ENCODE measurements at places on chromosomes 4 and X.

DNA sequence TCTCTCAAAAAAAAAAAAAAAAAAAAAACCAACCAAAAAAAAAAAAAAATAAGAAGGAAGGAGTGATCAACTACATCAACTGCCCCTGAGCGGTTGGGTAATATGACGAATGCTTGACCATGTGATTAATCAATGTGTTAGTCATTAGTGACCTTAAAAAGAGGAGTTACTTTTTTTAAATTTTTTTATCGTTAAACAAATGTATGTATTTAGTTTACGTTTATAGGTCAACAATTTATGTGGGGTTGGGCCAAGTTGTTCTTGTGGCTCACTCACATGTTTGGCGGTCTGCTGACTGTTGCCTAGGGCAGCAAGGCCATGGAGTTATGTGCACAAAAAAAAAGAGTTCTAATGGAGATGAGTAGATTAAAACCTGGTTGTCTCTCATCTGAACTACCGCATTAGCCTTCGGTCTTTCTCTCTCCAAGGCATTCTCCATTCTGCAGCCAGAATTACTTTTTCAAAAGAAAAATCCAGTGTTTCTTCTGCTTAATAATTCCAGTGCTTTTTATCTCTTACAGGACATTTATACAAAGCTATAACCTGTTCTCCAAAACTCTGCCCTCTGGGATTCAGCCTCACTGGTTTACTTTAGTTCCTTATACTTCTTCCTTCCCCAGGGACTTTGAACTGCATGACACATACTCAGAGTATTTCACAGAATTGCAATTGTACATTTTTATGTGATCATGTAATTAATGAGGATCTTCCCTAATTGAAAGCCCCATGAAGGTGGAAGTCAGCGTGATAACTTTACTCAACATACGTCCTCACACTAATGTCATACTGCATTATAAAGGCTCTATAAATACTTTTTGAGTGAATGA is 505.5 kb downstream of the ANKRD50 start:
- DNase-seq, result no peak

GRCh38 chr4:26272654-26273615 is 47.9 kb upstream of the RBPJ start:
- DNase-seq, result no peak

- no peak for DNase-seq
Observed at GRCh38 chr4:98610431-98610830, 48.0 kb downstream of the TSPAN5 start.

- no peak for DNase-seq
Observed at GRCh38 chr4:94356444-94356843, 13.8 kb upstream of the HPGDS start.

GRCh38 chr4:10017037-10017893 is 4.0 kb downstream of the SLC2A9 start:
- no peak for DNase-seq

- no peak for DNase-seq
Observed at GRCh38 chr4:174697896-174698295, 131.2 kb downstream of the GLRA3 start.

DNA sequence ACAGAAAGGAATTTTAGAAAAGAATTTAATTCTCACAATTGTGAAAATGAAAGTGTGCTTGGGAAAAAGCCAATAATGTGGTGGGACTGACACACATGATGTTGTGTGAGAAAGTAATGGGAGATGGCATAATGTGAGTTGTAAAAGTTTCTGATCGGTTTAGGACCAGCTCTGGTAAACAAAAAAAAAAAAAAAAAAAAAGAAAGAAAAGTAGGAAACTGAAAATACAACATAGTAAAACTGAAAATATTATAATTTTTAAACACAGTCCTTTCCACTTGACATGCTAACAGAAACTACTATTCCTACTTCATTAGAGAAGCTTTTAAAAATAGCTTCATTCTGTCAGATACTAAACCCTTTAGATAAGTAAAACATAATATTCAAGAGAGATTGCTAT is 28.2 kb downstream of the RAP1GDS1 start:
- DNase-seq, result no peak

- DNase-seq, result no peak
Observed at GRCh38 chr4:23877758-23878229, 12.1 kb downstream of the PPARGC1A start.

- DNase-seq, result no peak
Observed at GRCh38 chr4:1015179-1015578, 3.8 kb downstream of the FGFRL1 start.

- DNase-seq, result no peak
Observed at GRCh38 chrX:78619834-78620233, 39.3 kb downstream of the RTL3 start.

- DNase-seq, result no peak
Observed at GRCh38 chr4:75841641-75842520, 60.4 kb downstream of the PPEF2 start.

GRCh38 chrX:15749642-15750610 is 11.9 kb downstream of the CA5B start:
- DNase-seq, result no peak
